Esophagus squamous epithelium (tissue), 5 donors: ENCODE measurements at places on chromosomes 16 and 17.

GRCh38 chr16:69325784-69326171 is 4.6 kb downstream of the PDF start:
- DNase-seq = no peak

DNA sequence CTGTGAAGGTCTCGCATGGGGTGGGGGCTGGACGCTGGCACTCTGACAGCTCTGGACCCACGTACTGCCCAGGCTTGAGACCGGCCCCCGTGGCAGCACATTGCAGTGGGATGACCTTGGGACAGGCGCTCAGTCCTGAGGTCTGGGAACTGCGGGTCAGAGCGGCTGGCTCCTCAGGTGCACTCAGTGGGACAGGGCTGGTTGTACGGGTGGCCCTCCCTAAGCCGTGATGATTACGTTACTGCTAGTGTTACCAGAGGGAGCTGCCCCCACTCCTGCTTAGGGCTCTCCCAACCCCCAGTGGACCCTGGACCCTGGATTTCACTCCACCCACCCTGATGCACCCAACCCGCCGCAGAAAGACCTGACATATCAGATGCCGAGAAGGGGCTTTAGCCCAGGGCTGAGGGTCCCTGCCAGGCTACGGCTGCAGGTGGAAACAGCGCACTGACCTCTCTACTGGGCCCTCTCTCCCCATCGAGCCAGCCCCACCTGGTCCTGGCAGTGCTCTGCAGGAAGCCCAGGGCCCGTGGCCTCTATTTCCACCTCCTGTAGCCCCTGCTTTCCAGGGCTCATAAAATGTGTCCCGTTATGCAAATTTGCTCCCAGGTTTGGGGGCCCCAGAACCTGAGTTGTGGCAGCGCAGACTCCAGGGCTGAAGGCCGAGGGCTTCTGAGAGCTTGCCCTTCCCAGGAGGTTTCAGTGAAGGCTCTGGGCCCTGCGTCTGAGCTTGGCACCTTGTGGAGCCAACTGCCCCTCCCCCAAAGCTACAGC is 77.2 kb downstream of the RTN4RL1 start:
- DNase-seq = no peak

GRCh38 chr16:10584981-10585438 is 4.6 kb upstream of the EMP2 start:
- no peak for DNase-seq

GRCh38 chr16:71894229-71894920 is 956 bp upstream of the IST1 start:
- no peak for DNase-seq

GRCh38 chr16:79451196-79451816 is 149.2 kb downstream of the MAF start:
- no peak for DNase-seq

DNA sequence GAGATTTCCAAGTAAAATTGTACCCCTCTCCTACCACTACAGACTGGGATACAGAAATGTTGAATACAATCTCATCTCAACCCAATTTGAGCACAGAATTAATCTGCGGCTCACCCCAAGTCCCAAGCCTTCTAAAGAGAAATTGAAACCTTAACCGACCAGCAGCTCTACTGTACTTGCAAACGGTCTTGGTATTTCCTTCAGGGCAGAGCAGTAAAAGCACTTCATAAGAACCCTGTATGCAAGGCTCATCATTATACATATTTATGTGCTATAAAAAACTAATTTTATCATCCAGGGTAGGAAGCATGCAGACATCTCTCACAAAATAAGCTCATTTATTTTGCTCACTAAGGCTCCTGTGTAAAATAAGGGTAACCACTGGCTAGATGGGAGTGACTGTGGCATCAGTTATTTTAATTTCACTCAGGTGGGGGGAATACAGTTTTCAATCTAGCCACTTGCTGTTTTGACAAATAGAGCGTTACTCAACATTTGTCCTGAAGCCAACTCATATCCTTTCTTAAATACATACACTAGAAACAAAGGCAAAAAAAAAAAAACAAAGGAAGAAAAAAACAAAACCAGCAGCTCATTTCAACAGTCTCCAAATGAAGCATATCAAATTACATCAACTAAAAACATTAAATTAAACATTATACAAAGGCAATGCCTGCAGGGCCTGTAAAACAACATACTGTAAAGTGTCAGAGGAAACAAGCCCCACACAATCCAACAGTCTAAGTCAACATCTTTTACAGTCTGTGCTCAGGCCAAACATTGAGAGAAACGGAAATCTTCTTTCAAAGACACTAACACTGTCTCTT is 65.0 kb downstream of the PARN start:
- DNase-seq = no peak

- no peak for DNase-seq
Measured at GRCh38 chr17:51687887-51688286, 427.5 kb downstream of the UTP18 start.

GRCh38 chr16:67655363-67655762 is 4.7 kb downstream of the ACD start:
- DNase-seq = no peak

DNA sequence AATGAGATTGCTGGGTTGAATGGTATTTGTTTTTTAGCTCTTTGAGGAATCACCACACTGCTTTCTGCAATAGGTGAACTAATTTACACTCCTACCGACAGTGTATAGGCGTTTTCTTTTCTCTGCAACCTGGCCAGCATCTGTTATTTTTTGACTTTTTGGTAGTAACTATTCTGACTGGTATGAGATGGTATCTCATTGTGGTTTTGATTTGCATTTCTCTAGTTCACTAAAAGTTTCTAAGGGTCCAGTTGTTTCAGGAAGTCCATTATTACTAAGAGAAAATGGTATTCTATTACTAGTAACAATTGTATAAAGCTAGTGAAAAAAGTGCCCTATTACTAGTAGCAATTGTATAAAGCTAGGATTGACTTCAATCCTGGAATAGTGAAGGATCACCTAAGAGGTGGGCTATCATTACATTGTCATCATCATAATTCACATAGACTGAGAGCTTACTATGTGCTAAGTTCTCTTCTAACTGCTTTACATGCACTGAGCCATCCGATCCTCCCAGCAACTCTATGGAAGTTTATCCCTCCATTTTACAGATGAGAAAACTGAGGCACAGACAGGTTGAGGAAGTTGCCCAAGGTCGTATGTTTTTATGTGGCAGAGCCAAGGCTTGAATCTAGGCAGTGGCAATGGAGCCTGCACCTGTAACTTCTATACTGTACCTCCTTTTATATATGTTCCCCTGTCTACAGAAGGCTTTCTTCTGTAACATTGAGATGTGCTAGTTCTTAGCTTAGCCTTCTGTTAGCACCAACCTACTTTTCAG is 13.4 kb upstream of the SMIM36 start:
- no peak for DNase-seq

DNA sequence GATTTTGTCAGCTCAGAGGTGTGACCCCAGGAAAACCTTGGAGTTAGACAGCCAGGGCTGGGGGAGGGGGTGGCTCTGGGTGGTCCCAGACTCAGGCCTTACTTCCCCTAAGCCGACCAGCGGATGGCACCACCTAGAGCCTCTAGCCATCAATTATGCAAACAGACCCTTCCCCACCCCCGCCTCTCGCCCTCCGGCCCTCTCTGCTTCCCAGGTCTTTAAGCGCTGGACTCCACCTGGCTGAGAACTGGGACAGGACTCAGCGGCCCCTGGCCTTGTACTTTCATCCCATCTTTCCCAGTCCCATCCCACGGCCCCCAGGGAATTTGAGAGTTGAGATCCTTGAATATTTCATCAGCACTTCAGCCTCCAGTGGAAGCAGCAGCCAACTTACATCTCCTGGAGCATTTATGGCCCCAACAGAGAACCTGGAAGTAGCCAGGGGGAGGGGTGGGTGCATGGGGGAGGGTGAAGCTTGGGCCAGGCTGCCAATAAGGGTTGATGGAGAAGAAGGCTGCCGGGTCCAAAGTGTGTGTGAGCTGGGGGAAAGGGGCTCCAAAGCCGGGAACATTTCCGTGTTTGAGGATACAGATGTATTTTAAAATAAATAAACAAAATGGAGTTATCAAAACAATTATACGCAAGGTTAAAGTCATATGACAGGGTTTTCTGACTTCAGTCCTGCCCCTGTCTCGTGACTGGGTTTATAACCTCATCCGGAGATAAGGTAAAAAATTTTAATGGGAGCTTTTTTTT is 7.5 kb upstream of the JUP start:
- DNase-seq = no peak

DNA sequence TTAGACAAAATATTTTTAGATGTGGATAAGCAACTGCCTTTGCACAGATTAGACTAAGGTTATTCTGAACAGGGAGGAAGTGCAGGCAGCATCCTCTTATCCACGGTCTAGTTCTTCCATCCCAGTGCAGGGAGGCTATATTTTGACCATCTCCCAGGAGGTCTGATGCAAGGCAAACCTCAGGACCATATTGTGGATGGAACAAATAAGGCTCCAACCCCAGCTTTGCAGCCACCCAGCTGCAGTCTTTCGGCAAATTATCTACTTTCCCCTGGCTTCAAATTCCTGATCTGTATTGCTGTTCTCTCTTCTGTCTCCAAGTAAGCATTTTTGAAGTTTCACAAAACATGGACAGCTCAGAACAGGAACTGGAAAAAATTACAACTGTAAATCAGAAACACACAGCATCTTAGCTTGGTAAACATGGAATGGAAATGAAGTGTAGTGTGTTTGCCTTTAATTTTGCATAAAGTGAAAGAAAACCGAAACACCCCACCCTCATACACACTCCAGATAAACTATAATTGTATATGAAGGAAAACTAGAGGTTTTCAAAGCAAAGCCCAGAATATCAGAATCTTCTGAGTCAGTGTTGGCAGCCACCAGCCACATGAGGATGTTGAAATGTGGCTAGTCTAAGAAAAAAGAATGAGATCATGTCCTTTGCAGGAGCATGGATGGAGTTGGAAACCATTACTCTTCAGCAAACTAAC is 33.5 kb upstream of the MON1B start:
- DNase-seq = no peak

- no peak for DNase-seq
Measured at GRCh38 chr17:8365143-8365542, 11.4 kb downstream of the KRABD2 start.

GRCh38 chr17:79089720-79090442 is 15.3 kb downstream of the ENGASE start:
- no peak for DNase-seq

- no peak for DNase-seq
Measured at GRCh38 chr17:76581515-76581914, 4.1 kb downstream of the ST6GALNAC2 start.

- no peak for DNase-seq
Measured at GRCh38 chr16:84932681-84933080, 78.7 kb downstream of the ZDHHC7 start.

- DNase-seq = no peak
Measured at GRCh38 chr16:9953908-9954570, 228.2 kb downstream of the GRIN2A start.

- DNase-seq = no peak
Measured at GRCh38 chr17:9527788-9528187, 47.8 kb downstream of the STX8 start.

GRCh38 chr17:16027708-16028584 is 28.3 kb downstream of the TTC19 start:
- DNase-seq = no peak

DNA sequence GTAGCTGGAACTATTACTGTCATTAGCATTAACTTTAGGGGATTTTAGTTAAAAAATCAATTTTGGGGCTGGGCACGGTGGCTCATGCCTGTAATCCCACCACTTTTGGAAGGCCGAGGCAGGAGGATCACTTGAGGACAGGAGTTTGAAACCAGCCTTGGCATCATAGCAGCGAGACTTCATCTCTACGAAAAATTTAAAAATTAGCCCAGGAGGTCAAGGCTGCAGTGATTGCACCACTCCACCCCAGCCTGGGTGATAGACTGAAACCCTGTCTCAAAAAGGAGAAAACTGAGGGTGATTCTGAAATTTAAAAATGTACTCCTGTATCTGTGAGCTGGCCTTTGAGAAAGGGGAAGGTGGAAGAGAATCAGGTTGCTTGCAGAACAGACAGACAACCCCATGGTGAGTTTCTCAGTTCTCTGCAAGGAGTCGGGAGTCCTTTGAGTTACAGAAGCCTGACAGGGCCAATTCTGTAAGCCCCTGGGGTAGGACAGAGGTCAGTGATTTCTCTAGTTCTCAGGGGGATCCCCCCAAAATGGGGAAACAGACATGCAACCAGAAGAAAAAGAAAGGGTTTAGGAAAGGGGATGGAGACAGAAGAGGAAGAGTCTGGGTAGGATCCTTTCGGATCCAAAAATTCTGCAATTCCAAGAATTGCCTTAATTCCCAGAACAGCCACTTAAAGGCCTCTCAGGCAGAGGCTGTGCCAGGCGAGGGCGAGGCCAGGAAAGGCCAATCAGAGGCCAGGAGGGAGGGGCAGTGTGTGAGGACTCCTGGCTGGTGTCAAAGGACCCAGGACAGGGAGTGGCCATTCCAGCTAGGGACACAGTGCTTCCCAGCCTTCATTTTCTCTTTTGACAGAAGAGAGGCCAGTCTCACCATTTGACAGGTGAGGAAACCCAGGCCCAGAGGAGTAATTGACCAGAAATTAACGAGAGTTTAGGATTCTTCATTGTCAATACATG is 6.7 kb downstream of the NUPR1 start:
- DNase-seq = no peak

DNA sequence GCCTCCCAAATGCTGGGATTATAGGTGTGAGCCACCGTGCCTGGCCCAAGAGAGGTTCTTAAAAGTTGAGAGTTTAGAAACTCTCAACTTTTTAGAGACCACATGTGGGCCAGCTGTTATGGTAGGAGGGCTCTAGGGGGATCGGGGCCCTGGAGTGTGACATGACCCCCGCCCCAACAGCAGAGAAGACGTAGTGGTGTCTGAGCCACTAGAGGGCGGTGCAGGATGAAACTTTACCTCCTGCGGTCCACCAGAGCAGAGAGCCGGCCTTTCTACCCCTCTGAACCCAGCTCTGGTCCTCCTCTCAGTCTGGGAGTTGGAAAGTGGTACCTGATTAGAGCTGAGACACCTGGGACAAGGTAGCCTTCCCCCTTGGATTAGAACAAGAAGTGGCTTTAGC is 7.4 kb downstream of the CDK5RAP3 start:
- DNase-seq = no peak

- no peak for DNase-seq
Measured at GRCh38 chr17:38872027-38872511, 2.2 kb downstream of the LASP1 start.

DNA sequence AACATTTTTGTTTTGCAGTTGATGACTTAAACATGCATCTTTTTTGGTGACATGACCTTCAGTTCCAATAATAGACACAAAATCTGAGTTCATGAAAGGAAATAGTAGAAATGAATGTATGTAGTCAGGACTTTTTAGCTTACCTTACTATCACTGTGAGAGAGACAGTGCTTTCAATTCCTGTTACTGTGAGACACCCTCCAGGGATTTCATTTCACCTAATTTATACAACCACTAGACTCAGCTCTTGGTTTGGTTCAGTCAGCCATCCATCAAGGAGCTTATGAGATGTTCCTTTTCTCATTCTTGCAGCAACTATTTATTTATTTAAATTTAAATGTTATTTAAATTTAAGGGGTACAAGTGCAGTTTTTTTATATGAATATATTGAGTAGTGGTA is 77.9 kb downstream of the MAP2K4 start:
- DNase-seq = no peak

- no peak for DNase-seq
Measured at GRCh38 chr16:83574388-83574787, 233.4 kb upstream of the HSBP1 start.

GRCh38 chr17:33205552-33205951 is 87.5 kb downstream of the ASIC2 start:
- no peak for DNase-seq
